ENCODE measurements at places on chromosomes 5 and 9.

DNA sequence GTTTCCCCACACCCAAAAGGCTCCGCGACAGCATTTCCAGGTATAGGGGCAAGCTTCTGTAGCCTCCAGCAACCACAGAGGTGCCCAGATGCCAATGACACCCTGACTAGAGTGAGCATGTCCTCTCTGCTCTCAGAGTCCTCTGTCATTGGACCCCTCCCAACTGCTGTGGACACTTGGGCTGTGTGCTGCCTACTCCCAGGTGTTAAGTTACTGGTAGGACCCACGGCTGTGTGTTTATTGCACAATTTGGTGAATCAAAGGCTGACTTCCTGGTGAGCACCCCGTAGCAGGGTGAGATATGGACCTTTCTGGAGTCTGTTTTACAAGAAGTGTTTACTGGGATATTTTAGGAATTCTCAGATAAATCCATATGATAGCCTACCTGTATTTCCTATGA lies 36.0 kb downstream of the SH3GL2 start:
- no peak for DNase-seq

DNA sequence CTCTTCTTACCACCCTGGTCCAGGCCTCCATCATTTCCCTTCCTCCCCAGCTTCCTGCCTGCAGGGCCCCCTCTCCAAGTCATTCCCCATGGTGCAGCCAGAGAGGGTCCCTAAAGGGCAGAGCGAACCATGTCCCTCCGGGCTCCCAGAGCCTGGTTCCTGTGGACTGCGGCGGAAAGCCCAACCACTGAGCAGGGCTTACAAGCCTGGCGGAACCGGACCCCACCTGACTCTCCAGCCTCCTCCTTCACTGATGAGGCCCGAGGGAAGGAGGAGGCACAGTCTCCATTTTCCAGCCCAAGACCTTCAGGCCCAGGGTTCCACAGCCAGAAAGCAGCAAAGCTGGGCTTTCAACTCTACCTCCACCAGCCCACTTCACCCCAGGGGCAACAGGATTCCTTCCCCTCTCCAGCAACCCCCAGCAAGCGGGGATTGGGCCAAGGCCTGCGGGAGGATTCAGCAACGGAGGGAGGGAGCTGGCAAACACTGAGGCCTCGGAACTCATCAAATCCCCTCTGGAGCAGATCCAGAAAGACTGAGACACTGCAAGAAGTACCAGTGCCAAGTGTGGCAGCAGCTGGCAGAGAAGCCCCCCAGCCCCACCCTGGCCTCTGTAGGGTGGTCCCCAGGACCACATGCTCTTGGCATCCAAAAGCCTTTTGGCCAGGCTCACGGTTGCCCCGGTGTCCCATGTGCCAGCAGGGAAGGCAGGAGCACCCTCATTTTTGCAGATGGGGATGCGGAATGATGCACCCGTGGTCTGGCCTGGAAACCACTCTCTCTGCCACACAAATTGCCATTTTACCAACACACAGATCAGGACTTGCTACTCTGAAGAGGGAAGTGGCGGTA lies 3.1 kb downstream of the FAM163B start:
- no peak for DNase-seq

DNA sequence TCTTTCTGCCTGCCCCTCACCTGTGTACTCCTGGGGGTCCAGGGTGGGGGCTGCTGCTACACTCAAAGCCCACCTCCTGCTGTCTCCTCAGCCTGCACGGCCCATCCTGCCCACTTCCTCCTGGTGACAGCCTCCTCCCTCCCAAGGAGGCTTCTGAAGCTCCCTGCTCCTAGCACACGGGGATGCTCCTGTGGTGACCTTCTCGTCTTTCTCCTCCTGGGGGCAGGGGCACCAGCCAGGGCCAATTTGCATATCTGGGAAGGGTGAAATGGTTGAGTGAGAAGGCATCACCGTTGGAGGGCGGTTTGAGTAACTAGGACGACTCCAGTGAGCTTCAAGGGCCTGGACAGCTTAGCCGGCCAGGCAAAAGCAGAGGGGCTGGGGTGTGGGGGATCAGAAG lies 51.9 kb upstream of the COL5A1 start:
- no peak for DNase-seq

- no peak for DNase-seq
Observed at GRCh38 chr9:135758056-135758455, 56.1 kb downstream of the KCNT1 start.

DNA sequence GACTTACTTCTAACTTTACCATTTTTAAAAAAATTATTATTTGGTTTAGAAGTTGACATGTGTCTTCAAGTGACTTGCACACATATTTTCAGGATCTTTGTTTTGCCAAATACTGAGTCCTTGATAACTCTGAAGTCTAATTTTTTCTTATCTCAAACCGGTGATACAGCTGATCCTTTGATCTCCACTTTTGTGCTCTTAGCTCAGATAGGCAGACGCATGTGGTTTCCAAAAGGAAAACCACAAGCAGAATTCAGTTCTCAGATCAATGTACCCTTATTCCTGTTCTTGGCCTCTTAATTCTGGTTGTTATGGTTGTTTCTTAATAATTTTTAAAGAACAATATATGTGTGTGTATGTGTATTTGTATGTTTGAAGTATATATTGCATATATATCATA lies 238.3 kb upstream of the EDIL3 start:
- DNase-seq, result no peak

DNA sequence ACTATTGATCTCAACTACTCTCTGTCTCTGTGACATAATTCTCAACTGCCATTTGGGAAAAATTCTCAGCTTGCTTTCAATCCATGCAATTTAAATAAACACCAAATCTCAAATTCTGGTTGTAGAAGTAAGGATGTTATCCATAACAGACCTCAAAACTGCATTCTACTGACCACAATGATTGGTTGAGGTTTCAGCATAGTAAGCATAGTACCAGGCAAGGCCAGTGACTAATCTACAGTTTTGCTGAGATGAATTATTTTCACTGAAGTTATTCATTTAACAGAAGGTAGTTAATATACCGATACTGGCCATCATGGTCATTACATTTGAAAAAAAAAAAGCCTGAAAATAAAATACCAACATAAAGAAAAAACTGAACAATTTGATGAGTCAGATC lies 488.0 kb upstream of the CDH18 start:
- DNase-seq, result no peak

DNA sequence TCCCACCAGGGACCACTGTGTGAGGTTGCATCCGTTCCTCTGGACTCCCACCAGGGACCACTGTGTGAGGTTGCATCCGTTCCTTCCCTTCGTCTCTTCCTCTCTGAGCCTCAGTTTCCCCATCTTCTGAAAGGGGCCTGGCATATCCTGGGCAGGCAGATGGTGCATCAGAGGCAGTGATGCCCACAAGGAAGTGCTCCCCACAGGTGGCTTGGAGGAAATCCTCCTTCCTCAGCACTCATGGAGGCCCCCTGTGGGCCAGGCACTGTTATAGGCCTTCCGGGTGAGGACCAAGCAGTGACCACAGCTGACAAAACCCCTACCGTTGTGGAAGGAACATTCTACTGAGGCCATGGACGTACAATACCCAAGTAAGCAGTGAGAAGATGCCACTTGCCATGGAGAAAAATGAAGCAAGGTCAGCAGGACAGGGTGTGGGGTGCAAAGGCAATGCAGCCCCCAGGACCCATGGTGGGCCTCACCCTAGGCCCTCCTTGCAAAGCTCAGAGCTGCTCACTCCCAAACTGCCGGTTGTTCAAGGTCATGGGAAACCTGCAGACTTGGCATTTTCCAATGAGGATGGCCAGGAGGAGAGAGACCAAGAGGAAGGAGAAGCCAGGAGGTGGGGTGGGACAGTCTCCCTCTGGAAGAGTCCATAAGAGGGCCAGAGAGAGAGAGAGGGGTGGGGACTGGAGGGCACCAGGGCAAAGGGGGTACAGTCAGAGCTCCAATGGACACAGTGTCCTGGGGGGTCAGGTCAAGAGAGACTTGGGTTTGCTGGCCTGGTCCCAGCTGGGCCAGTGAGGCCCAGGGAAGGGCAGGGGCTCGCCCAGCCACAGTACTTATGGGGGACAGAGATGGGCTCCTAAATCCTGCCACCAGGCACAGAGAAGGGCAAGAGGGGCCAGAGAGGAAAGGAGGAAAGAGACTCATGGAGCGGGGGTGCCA lies 51.1 kb downstream of the C9orf50 start:
- no peak for DNase-seq

DNA sequence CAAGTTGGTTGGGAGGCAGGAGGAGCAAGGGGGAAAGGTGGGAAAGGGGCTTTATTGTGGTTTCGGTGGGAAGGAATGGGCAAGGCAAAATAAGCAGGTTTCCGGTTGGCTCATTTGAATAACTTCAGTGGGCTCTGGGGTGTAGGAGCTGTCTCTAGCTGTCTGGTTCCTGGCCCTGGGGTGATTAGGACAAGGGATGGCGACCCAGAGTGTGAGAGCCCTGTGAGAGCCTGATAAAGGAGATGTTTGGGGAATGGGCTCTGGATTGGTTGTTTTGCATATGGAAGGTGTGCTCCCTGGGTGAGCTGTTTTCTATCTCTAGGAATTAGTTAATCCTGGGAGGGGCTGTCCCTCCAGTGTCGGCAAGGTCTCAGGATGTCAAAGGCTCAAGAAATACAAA lies 15.4 kb downstream of the ANKRD34B start:
- no peak for DNase-seq

GRCh38 chr9:135228345-135228982 lies 141.0 kb downstream of the OLFM1 start:
- no peak for DNase-seq

DNA sequence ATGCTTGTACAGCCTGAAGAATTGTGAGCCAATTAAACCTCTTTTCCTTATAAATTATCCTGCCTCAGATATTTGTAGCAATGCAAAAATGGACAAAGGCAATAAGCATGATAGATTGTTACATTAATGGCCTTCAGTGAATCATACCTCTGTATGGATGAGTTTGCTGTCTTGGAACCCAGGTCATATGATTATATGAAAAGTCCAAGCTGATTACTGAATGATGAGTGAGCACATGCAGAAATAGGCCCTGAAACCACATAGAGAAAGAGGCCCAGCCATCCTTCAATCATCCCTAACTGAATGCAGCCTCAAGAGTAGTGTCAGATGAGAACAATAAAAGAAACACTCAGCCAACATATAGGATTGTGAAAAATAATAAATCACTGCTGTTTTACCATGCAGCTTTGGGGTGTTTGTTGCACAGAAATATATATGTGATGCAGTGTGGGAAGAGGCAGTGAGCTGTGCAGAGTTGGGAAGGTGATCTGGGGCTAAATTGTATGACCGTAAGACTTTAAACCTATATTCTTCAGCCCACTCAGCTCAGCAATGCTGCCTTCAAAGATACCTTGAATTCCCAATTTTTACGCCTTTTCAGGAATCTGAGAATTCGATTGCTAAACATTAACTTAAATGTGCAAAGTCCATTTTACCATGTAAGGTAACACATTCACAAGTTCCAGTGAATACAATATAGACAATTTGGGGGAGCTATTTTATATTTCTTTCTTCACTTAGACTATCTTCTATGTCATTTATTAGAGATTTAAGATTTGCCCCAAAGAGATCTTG lies 36.3 kb upstream of the SHISAL2B start:
- DNase-seq, result no peak

- DNase-seq, result no peak
Observed at GRCh38 chr5:122882831-122883230, 37.4 kb downstream of the SNX24 start.

DNA sequence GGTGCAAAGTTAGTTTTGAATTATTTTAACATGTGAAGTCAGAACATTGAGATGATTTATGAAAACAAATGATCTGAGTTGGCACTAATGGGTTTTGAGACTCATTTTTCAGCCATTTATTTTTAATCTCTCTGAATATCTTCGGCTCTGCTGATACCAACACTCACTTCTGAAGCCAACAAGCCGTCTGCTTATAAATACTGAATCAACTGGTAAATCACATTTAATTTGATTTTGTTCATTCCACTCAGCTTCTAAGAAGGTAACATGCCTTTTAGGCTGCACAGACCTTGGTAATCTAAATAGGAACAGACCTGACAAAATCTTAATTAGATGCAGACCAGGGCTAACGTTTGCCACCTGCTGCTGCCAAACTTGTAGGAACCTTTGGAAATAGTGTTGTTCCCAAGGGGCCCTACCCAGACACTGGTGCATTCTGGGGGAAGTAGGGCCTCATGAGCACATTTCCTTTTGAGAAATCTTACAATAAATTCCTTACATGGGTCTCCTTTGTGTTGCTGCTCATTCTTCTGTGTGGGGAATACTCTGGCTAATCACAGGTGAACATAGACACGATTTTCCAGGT lies 182.2 kb downstream of the KCTD16 start:
- no peak for DNase-seq

DNA sequence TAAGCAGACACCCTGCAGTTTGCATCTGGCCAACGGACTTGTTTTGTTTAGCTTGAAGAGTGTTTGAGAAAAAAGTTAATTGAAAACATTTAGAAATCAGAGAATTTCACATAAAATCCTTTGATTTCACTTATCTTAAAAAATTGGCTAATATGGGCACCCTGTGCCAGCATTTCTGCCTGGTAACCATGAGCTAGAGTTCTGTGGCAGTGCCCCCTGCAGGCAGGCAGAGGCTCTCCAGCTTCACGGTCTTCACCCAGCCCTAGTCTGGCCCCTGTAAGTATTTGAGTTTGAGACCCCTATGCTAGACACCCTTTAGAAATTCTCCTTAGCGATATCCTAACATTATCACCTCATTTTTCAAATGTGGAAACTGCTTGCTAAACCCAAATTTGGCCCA lies 18.8 kb upstream of the FANCC start:
- DNase-seq, result no peak

DNA sequence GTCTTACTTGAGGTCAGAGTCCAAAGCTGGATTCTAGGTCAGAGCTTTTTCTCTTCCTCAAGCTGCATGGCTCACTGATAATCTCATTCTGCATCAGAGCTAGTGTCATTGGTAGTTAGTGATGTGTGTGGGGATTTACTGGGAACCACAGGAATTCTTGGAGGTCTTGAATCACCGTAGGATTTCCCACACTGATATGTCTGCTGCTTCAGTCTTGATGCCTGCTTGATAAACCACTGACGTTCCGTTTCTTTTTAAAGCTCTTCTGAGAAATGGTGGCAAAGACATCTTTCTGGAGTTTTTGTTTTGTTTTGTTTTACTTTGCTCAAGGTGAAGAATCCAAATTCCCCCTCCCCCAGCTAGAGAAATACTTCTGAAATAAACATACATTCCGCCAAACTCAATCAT lies 1.2 kb upstream of the GARIN3 start:
- no peak for DNase-seq

- DNase-seq, result no peak
Observed at GRCh38 chr9:22238809-22239684, 207.6 kb upstream of the DMRTA1 start.

- DNase-seq, result no peak
Observed at GRCh38 chr9:99079542-99079941, 25.4 kb upstream of the TGFBR1 start.

GRCh38 chr9:70290626-70291025 lies 31.8 kb downstream of the SMC5 start:
- no peak for DNase-seq

DNA sequence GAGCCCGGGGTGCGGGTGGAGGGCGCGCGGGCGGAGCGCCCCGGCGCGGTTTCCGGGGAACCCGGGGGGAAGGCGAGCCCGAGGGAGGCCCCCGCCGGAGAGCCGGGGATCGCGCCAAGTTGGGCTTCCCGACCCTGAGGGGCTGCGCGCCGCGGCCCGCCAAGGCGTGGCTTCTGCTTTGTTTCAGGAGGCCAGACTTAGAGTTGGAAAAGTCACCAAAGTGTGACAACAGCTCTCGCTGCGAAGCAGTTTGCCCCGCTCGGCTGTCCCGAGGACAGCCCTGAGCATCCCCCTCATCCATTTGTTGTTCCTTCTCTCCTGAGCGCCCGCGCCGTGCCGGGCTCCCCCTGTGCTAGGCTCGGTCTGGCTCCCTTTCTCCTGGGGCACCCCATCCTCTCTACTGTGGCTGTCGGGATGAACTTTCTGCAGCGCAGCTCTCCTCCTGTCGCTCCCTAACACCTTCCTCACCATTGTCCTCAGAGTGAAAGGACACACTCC lies 410 bp downstream of the GLIPR2 start:
- DNase-seq, result no peak

- DNase-seq, result no peak
Observed at GRCh38 chr9:96513622-96514021, 63.7 kb downstream of the HABP4 start.
